ENCODE measurements at places on chromosomes 2 and 18.

DNA sequence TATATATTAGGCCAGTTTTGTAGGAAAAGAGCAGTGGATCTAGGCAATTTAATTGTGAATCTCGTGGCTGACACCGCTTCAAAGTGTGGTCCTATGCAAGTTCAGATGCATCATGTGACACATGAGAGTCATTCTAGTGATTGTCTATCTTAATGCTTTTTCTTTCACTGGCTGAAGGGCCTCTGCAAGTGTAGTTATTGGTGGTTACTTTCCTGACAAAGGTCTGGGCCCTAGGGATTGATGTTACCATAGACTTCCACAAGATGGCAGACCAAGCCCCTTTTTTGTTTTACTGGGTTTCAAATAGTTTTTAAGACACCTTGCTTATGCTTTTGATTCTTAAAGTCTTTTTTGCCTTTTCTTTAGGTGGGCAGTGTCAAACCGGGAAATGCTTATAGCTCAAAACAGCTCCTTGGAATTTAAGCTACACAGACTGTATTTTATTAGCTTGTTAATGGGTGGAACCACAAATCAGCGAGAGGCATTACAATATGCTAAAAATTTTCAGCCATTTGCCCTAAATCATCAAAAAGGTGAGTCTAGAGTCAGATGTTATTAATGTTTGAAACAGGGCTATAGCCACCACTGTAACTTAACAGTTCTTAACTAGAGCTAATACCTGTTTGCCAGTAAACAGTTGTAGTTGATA is 25.9 kb downstream of the CD8A start:
- no peak for DNase-seq

- DNase-seq: no peak
Observed at GRCh38 chr2:151827564-151828142, 568 bp downstream of the ARL5A start.

- DNase-seq: no peak
Observed at GRCh38 chr18:12895014-12895413, 11.0 kb upstream of the PTPN2 start.

GRCh38 chr2:102283996-102284395 is 27.4 kb upstream of the IL1RL1 start:
- no peak for DNase-seq

DNA sequence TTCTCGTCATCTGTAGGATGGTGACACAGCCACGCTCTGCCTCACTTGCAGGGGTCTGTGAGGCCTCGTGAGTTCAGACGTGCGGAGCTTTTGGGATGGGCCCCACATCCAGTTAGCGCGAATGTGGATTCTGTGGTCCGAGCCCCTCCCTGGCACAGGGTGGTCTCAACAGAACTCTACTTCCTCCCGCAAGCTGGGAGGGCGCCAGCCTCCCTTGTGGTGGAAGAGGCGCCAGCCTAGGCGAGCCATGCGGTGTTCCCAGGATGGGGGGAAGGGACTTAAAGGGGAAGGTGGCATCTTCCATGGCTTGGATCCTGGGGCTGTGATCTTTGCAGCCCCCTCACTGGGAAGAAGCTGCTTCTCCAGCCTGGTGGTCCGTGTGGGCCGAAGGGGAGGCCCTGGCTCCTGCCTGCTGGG is 1.4 kb downstream of the SNORC start:
- no peak for DNase-seq

GRCh38 chr2:15177103-15177502 is 384.0 kb downstream of the NBAS start:
- DNase-seq: peak; percentile 5

GRCh38 chr2:15704086-15704787 is 112.6 kb downstream of the DDX1 start:
- no peak for DNase-seq

DNA sequence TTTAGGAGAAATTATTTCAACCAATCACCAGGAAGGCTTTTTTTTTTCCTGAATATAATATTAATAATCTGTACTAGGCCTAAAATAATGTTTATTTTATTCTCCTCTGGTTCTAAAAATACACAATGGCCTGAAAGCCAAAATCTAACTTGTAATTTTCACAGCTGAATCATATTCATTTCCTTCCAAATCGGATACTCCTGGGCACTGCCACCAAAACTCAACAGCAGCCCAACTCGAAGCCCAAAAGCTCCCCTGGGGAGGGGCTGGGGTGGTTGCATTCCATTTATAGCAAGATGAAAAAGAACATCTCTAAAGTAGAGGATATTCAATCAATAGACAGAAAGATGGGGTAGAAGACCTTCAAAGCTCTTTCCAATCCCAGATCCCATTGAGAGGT is 100.5 kb upstream of the SETBP1 start:
- no peak for DNase-seq

- DNase-seq: no peak
Observed at GRCh38 chr2:210635257-210635656, 78.9 kb downstream of the CPS1 start.

DNA sequence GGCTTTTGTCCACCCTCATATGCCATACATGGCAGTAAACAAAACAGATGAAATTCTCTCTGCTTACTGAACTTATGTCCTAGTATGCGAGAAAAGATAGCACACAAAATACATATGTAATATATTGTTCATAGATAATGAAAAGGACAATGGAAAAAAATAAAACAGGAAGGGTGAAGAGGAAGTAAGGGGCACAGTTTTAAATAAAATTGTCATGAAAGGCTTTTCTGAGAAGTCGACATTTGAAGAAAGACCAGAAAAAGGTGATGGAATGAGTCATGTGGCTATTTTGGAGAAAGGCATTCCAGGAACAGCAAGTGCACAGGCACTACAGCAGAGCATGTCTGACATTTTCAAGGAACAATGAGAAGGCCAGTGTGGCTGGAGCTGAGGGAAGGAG is 56.4 kb downstream of the KCNH7 start:
- DNase-seq: no peak

DNA sequence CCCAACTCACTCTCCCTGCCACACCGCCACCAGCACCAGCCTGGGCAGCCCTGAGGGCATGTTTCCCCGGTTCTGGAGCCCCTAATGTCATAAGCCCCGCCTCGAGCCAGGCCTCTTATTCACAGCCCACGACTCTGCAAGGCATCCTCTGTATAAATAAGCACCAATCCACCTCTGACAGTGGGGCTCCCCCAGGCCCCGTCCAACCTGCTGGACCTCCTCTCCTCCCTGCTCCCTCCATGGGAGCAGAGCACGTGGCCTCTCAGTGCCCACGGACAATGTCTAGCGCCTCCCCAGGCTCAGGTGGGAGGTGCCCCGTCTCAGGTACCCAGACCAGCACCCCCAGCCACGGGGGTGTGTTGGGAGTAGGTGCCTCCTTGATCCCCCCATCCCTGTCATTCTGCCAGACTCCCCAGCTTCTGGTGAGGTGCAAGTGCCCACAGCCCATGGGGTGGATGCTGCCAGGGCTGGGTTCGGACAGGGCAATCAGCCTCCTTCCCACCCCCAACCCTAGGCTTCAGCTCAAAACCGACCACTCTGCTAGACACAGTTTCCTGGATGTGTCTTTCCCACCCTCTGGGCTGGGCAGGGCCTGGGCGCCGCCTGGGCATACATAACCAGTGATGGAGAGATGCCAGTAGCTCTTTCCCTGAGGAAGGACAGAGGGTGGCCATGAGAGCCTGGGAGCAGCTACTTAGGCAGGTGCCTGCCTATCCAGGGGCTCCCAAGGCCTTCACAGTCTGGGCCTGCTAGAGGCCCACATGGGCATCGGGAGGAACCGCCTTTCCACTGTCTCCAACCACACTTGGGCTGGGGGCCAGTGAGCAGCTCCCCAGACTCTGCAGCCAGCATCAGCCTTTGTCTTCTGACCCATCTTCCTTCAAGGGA is 1.6 kb upstream of the ADRA2B start:
- no peak for DNase-seq

DNA sequence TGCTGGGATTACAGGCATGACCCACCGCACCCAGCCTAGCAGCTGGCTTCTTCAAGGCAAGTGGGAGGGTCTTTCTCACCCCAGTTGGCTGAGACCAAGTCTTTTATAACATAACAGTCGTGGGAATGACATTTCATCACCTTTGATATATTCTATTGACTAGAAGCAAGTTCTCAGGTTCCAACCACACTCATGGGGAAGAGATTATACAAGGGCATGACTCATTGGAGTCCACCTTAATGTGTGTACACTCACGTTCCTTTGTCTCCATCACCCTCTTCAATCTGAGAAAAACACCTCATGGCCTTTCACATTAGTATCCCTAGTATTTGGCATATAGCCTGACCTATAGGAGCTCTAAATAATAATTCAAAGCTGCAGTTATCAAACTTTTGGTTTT is 2.8 kb upstream of the BBS5 start:
- no peak for DNase-seq

DNA sequence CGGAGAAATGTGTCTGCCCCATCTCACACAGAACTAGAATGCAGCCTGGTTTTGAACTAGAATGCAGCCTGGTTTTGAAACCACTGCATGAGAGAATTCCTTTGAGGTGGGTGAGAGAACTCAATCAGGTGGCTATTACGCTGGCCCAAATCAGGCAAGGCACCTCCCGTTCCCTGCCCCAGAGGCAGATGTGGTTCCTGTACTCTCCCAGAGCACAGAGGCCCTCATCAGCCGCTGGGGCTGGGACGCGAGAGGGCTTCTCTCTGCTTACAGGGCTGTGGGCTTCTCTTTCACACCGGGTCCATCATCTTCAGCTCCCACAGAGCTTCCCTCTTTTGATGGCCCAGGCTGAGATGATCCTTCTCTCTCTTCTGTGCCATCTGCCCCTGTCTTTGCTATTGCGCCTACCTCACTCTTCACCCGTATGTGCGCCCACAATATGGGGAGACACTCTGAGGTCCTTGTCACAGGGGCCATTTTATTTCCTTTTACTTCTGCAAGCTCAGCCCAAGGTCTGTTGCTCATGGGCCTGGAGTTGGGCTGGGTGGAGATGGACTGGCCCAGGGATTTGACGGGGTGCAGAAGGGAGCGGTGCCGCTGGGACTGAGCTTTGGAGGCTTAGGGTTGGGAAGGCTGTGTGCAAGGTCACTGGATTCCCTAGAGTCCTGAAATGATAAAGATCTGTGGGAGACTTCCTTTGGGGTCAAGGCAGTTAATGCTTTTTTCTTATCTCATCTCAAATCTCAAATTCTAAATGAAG is 84.4 kb upstream of the HS6ST1 start:
- DNase-seq: no peak

DNA sequence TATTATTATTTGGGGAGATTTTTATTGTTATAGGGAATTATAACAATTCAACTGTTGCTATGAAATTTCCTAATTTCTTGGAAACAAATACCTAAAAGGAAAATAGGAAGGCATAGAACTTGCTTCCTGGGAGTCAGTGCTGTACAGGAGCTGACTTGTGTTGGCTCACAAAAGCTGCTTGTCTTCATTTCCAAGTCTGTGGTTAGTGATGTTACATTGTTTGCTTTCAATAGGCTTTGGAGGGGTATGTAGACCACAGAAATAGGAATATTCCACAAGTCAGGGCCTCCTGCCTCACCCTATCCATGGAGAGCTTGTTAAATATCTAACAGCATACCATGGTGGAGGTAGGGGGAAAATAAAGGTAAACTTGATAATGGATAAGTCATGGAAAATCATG is 688.9 kb upstream of the FAM98A start:
- DNase-seq: no peak

GRCh38 chr2:219159771-219160185 is 837 bp downstream of the NHEJ1 start:
- DNase-seq: no peak

DNA sequence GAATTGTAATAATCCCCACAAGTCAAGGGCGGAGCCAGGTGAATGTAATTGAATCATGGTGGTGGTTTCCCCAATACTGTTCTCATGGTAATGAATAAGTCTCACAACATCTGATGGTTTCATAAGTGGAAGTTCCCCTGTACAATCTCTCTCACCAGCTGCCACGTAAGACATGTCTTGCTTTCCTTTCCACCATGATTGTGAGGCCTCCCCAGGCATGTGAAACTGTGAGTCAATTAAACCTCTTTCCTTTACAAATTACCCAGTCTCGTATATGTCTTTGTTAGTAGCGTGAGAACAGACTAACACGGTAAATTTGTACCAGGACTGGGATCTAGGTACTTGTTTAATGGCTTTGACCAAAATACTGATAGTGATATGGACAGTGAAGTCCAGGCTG is 744.3 kb upstream of the REG3G start:
- DNase-seq: no peak

DNA sequence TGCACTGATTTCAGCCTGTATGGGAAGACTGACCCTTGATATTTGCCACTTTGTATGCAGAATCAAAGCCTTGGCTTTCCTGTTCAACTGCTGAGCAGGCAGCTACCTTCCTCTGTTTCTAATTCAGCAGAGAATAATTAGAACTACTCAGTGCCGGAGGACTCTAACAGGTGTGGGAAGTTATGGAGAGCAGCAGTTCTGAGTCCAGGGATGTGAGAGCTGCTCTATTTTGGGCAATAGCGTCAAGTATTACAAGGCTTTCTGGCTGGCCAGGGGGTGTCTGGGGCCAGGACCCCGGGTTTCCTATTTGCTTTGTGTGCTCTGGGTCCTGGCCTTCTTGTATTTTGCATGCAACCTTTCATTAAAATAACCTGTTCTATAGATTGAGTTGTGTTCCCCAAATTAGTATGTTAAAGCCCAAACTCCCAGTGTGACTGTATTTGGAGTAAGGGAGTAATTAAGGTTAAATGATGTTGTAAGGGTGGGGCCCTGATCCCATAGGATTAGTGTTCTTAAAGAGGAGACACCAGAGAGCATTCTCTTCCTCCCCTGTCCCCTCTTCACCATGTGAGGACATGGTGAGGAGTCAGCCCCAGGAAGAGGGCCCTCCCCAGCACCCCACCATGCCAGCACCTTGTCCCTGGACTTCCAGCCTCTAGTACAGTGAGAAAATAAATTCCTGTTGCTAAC is 5.6 kb upstream of the NTSR2 start:
- DNase-seq: no peak
